ENCODE measurements at places on chromosomes 5 and 9.

DNA sequence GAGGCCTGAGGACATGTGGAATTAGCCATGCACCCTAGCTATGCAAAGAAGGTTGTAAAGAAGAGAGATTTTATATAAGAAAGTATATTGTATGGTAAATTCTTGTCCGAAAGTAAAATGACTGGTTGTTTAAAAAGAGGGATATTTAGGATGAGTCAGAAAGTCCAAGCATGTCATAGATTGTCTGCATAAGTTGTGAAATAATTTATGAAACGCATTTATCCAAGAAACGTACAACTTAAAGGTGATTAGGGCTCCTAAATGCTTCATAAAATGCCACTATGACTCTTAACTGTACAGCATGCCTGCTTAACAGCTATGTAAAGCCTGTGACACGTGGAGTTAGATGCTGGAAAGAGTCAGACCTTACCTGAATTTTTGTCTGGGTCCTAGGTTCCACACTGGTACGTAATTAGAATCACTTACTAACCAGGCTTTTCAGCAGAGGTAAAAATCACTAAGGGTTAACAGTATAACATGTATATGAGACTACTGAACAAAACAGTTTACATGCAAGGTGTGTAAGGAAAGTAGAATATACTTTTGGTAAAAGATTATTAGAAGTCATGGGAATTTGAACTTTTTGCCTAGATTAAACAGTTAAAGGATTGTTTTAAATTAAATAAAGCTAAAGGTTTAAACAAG, 37.0 kb upstream of the ARL15 start:
- DNase-seq: no peak

DNA sequence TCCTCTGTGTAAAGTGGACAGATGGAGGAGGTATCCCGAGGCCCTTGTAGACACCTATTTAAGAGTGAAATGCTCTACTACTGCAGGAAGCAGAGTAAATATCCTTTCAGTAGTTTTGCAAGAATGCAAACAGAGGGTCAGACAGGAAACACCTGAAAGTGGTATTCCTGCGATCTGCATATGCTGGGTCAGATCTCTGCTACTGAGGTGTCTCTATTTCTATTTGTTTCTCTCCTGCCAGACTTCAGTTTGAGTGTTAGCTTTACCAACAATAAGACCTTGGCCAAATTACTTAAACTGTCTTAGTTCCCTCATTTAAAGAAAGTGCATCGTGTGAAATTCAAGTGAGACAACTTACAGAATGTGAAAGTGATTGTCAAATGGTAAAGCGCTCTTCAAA, 47.6 kb downstream of the JAKMIP2 start:
- DNase-seq: no peak

- no peak for DNase-seq
Measured at GRCh38 chr5:177594071-177594470, 2.1 kb downstream of the TMED9 start.

- peak; percentile 82 for DNase-seq
Measured at GRCh38 chr5:153551537-153552079, 61.1 kb downstream of the GRIA1 start.

- DNase-seq: no peak
Measured at GRCh38 chr5:165152058-165152457, 1646.6 kb downstream of the MAT2B start.

GRCh38 chr5:97383996-97384395, 200.9 kb upstream of the RIOK2 start:
- no peak for DNase-seq

GRCh38 chr5:78573318-78573717, 75.3 kb downstream of the LHFPL2 start:
- DNase-seq: no peak

- no peak for DNase-seq
Measured at GRCh38 chr5:130978475-130978874, 186.6 kb downstream of the HINT1 start.

- DNase-seq: no peak
Measured at GRCh38 chr5:44565902-44566301, 176.7 kb upstream of the FGF10 start.

DNA sequence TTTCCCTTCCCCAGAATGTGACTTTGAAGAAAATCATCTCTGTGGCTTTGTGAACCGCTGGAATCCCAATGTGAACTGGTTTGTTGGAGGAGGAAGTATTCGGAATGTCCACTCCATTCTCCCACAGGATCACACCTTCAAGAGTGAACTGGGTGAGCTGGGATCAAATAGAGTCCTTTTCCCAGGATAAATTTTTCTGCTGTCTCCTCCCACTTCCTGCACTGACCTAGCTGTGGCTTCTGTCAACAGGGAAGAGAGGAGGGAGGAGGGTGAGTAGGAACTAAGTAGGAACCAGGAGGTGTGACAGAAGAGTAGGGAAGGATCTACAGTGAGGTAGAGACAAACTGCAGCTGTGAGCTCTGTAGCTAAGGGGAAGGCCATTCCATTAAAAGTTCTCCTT, 69.3 kb downstream of the MAMDC2 start:
- DNase-seq: peak; percentile 88

- DNase-seq: no peak
Measured at GRCh38 chr5:169753795-169754194, 116.7 kb downstream of the DOCK2 start.

DNA sequence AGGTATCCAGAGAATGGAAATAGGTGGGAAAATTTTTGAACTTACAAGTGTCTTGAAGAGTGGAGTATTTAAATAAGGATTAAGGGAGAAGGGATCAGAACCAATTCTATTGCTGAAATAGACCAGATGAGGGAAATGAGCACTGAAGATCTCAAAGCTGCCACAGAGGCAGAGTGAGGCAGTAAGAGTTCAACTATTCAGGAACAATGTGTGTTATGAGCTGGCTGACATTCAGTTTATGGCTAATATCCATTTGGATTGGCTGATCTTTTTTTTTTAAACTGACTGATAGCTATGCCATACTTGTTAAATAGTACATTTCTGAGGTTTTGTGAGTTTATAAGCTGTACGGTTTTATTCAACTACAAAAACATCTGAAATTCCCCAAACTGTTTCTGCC, 95.3 kb upstream of the GNA14 start:
- DNase-seq: no peak

DNA sequence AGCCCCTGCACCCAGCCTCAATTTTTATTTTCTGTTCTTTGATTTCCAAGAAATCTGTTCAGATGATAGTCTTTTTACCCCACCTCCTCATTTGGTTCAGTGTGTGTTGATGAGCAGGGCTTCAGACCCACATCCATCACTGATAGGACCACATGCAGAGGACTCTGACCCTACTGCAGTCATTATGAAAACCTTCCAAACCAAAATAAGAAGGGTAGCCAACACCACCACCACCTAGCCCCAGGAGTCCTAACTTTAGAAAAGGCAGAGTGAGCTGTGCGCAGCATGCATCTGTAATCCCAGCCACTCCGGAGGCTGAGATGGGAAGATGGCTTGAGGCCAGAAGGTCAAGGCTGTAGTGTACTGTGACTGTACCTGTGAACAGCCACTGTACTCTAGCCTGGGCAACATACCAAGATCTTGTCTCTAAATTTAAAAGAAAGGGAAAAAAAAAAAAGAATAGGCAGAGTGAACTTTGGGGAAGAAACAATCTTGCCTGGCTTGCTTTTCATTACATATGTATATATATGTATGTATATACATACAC, 13.0 kb downstream of the CDKN2AIPNL start:
- DNase-seq: no peak

DNA sequence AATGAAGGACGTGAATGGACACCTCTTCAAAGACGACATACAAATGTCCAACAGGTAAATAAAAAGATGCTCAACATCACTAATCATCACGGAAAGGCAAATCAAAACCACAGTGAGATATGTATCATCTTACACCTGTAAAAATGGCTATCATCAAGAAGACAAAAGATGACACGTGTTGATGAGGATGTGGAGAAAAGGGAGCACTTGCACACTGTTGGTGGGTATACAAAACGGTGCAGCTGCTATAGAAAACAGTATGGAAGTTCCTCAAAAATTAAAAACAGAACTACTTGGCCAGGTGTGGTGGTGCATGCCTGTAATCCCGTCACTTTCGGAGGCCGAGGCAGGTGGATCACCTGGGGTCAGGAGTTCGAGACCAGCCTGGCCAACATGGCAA, 47.9 kb downstream of the STK10 start:
- no peak for DNase-seq

GRCh38 chr5:133460172-133460758, 152.1 kb downstream of the FSTL4 start:
- no peak for DNase-seq

DNA sequence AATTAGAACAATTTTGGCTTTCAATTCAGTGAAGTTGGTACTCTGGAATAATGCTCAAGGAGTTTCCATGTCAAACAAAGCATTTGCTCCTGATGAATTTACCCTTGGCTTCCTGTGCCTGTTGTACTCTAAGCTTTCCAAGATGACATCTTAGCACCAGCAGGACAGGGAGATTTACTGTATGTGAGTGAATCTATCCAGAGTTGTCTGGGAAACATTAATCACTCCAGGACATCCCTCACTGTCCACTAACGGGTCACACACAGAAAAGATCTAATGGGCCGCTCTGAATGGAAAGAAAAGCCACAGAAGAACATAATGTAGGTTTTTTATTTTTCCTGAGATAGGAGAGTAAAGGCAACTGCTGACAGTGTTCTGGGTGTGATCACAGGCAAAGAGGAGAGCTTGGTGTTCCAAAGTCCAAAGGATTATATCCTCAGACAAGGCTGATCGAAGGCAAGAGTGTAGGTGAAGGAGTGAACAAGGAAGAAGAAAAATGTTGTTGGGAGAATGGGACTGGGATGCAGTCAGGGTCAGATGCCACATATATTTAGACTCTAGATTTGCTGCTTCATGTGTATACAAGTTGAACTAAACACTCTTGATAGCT, 167.7 kb upstream of the RPS23 start:
- DNase-seq: no peak

- DNase-seq: no peak
Measured at GRCh38 chr5:378301-378891, 56.9 kb downstream of the AHRR start.

DNA sequence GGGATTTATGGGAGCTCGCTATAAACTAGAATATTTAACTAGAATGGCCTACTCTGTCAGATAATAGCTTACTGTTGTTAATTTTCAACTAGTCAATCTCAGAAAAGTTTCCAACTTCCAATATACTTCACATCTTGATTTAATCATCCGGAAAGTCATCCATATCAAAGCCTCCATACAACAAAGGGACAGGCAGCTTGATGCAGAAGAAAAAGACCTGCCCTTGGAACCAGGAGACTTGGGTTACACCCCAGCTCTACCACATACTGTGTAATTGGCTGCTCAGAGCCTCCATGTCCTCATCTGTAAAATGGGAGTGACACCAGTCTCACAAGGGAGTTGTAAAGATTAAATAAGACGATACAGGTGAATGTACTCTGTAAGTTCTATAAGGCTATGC, 1.9 kb downstream of the PTPN3 start:
- peak; percentile 7 for DNase-seq

DNA sequence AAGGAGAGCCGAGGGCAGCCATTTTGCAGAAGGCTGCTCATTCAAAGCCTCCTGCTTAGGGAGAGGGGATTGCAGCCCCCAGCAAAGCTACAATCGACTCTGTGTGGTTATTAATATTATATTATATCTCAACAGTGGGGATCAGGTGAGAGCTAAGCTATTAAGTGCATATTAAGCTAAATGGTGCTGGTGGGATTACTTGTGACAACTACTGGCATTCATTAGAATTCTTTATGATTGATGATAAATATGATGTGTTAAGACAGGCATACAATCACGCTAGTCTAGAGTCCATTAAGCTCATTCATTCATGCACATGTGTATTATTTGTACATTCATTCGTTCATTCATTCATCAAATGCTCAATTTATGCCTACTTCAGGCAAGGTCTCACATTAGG, 23.0 kb downstream of the COL15A1 start:
- DNase-seq: no peak

DNA sequence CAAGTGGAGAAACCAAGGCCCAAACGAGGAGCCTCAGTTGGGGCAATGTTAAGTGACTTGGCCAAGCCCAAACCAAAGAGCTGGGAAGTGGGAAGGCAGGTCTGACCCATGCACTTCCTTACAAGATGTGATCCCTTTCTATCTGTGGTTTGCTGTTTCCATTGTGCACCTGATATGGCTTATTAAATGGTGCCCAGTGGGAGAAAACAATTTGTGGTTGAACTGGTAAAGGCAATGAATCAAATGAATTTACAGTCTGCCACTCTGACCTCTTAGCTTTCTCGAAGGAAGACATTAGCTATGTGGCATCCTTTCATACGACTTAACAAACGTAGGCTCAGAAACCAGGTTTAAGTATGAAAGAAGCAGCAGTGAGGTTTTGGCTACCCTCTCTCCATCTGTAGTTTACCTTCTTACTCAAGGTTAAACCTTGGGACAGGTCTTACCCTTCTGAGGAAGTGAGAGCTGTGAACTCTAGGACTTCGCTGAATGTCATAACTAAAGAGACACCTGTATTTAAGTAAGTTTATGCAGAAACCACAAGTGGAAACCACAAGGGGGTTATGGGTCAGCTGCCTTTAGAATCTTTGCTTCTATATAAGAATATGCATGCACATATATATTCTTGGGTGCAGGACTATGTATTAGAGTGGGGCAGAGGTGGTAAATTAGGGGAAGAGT, 100.5 kb upstream of the SPATA31D4 start:
- DNase-seq: no peak

DNA sequence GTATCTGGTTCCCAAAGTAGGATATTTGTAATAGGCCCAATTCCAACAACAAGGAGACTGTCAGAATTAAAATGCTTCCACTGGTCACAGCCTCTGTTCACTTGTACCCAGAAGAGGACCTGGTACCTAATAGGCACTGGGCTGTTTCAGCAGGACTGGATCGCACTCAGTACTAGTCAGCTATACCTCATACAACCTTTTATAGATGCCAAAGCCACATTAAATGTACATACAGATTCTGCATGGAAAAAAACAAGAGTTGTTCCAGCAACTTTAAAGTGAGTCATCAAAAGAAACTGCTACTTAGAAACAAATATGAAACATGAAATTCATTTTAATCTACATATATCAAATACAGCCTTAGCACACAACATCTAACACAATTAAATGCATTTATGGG, 87.5 kb downstream of the GPR21 start:
- DNase-seq: no peak

DNA sequence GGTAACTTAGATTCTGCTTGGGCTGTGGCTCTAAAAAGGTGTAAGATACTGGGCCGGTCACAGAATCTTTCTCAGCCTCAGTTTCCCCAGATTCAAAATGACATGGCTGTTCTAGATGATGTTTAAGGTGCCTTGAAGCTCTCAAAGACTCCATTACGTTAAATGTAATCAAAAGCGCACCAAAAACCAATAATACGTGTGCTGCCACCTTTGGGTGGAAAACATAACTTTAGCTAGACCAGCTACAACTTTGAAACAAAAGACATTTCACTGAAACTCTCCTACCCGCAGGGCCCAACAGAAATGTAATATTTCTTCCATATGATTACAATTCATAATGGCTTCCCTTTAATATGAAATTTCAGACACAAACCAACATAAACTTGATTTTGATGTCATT, 35.0 kb upstream of the PCSK5 start:
- peak; percentile 19 for DNase-seq
